ENCODE measurements at places on chromosomes 5 and 9.

- DNase-seq, result no peak
These were observed 9.9 kb downstream of the SRP19 start for GRCh38 chr5:112870966-112871365.

GRCh38 chr9:111412280-111412679 is 71.9 kb downstream of the ECPAS start:
- DNase-seq, result no peak

GRCh38 chr5:100708645-100709171 is 173.5 kb downstream of the FAM174A start:
- DNase-seq, result no peak

DNA sequence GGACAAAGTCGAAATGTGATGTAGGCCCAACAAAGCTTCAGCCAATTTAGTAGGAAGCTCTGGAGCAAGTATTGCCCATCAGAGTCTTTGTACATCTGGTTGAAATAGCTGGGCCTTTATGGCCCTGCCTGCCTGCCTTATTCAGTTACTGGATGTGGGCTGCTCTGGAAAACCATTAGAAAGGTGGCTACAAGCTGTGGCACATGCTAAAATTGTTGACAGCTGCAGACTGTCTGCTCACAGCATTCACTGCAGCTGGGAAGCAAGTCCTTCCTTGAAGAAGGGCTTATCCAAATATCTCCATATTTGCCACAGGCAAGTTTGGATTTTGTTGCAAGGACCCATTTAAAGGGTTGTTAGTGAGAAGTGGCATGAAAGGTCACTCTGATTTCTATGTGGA is 24.4 kb downstream of the SMIM15 start:
- no peak for DNase-seq

GRCh38 chr9:83996126-83996525 is 15.5 kb downstream of the RMI1 start:
- no peak for DNase-seq

DNA sequence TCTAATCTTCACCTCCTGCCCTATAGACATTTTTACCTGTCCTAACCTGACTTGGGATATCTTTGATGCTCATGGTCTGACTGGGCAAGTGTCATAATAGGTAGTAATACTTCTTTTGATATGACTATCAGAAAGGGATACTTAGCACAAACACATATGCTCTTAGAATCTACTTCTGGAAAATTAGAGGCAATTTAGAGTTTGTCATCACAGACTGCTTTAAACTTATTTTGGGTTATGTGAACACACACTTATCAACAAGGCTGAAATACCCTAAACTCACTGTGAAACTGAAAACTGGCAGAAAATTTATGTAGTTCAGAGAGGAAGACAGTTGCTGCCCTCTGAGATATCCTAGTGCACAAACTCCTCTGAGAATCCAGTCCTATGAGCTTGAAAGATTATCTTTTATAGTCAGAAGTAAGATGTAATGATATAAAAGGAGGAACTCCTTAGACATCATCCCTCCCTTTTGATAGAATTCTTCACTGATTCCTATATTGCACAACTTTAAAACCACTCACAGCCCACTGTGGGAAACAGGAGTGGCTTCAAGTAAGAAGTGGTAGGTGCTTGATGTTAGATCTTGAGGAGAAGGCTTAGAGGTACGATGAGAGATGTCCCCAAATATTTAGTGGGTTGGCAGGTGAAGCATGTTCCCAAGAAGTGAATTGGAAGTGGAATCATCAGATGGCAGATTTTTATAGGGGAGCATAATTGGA is 273.3 kb downstream of the MAN2A1 start:
- DNase-seq, result no peak

GRCh38 chr5:118687661-118688621 is 300.4 kb downstream of the DTWD2 start:
- DNase-seq, result no peak

DNA sequence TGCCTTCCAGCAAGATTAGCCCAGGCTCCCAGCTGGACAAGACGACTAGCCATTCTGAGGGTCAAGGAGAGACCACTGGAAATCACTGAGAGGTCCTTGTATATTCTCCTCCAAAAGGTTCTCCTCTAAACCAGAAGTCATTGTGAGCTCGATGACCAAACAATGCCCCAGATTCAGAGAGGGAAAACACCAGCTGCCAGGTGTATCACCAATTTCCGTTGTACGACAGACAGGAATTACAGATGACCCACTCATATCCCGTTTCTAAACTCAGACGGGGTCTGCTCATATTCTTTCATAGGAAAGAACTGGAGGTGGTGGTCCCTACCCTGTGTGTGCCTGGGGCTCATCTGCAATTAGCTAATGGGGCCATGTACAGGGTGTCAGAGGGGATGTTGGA is 14.2 kb downstream of the FAXDC2 start:
- DNase-seq, result no peak

GRCh38 chr9:84866396-84867175 is 197.1 kb downstream of the NTRK2 start:
- DNase-seq, result no peak

- DNase-seq, result no peak
These were observed 176.1 kb upstream of the NREP start for GRCh38 chr5:111933086-111933485.

- no peak for DNase-seq
These were observed 122.7 kb downstream of the DENND1A start for GRCh38 chr9:123807251-123807650.

DNA sequence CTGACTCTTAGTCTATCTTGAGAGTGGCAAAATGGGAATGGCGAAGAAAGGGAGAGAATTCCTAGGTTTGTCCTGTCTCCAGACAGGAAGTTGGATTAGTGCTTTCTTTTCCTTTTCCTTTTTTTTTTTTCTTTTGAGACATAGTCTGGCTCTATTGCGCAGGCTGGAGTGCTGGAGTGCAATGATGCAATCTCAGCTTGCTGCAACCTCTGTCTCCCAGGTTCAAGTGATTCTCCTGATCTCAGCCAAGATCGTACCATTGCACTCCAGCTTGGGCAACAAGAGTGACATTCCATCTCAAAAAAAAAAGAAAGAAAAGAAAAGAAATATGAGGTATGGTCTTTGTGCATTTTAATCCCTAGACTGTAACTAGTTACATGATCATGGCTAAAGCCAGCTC is 12.6 kb upstream of the KIF27 start:
- DNase-seq, result no peak

DNA sequence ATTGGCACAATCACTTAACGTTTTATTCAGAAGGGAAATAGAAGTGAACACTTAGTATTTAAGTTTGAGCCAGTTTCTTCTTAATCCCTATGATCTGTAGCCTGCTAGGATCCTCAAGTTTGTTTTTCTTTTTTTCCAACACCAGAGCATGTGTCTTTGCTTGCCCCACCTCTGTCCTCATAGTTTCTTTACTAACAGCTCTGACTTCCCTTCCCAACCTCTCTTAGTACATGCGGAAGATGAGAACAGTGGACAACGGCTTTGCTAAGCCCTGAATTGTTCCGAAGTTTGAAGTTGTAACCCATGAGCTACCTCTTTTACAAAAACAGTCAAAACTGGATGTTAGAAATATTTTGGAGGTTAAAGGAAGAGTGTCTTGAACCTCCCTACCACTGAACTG is 61.7 kb upstream of the TAF11L2 start:
- DNase-seq, result no peak

- DNase-seq, result no peak
These were observed 86.5 kb upstream of the NEURL1B start for GRCh38 chr5:172554562-172554961.

DNA sequence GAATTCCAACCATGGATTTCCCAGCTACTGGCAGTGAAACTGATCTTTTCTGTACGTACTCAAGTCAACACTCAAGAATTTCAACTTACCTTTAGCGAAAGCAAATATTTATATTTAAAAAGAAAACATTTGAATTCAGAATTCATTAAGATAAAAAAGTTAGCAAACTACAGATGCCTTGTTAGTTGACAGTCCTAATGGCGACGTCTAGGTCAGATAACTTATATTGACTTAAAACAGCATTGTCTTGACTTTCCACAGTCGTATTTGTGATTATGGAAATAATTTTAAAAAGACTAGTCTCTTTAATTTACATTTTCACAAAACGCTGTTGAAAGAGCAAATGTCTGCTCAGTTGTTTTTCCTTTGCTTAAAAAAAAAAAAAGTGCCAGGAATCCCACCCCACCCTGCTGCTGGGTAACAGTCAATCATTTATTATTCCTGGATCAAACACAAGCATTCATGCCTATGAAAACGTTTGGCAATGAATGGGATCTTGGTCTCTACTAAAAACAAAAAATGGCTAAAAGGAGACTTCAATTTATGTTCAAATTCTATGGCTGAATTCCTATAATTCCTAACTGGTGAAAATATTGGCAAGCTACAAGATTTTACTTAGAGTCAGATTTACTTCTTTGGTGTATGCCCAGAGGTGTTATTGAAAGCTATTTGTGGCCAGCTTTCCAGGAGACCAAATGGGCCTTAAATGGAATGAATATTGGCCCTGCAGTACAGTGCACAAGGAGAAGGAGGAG is 22.0 kb downstream of the OR2S2 start:
- no peak for DNase-seq

- DNase-seq, result no peak
These were observed 449.8 kb downstream of the ARHGEF28 start for GRCh38 chr5:74075501-74076484.

GRCh38 chr5:154214371-154215106 is 24.0 kb downstream of the GALNT10 start:
- no peak for DNase-seq

DNA sequence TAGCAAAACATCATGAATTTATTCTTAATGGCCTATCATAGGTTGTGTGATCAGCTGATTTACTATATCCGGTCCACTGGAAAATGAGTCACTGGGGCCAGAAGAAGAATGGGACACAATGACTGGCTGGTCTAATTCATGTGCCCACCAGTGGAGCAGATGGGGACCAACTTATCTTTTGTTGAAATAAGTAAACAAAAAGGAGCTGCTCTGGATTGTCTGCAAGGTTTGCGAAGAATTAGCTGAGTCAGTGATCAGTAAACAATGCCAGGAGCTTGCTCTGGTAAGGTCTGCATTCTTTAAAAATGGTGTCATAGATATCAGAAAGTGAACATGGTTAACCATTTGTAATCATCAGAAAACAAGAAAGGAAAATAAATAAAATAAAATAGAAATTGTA is 128.0 kb downstream of the RASEF start:
- DNase-seq, result no peak

- DNase-seq, result no peak
These were observed 60.6 kb upstream of the FCN1 start for GRCh38 chr9:134978272-134978671.

- no peak for DNase-seq
These were observed 1584.4 kb downstream of the EFNA5 start for GRCh38 chr5:106086352-106086751.

Measured in stimulated activated CD4-positive, alpha-beta T cell treated with anti-CD3 and anti-CD28 coated beads, Interleukin-2, amount 100 ng/mL, for 24 hours (primary cell).